Activated T-helper 1 cell treated with Interleukin-2 at 50 U/mL for 16 hours (primary cell): ENCODE measurements at places on chromosomes 16 and 17.

DNA sequence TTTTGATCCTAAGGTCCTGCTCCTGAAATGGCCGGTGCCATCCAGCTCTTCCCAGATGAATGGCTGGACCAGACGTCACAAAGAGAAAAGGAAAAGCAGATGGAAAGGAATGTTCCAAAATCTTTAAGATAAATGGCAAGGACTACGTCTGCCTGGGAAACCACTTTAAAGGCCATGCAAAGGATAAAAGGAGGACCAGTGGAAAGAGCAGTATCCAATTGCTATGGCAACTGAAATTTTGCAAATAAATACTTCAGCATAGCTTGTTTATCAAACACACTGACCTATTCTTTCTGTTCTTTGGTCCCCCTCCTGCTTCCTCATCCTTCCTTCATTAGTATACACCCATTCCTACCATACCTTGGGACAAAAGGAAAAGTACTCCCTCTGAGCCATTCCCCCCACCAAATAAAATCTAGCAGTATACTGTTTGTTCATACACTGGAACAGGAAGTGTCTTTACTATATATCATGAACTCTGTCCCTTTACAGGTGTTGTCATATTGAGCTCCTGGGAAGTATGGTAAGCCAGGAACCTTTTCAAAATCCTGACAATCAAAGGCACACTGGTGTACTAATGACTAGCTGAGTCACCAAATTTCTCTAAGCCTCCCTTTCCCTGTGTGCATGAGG is 37.2 kb upstream of the NUFIP2 start:
- no peak for DNase-seq

- DNase-seq, result no peak
These were observed 852.1 kb downstream of the CDH11 start for GRCh38 chr16:64269756-64270155.

DNA sequence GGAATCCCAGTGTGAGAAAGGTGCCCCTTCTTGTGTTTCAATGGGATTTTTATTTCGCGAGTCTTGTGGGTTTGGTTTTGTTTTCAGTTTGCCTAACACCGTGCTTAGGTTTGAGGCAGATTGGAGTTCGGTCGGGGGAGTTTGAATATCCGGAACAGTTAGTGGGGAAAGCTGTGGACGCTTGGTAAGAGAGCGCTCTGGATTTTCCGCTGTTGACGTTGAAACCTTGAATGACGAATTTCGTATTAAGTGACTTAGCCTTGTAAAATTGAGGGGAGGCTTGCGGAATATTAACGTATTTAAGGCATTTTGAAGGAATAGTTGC is 567 bp downstream of the UBB start:
- DNase-seq, result no peak

GRCh38 chr17:46121165-46121764 is 72.0 kb downstream of the KANSL1 start:
- DNase-seq, result no peak

GRCh38 chr16:11389083-11389482 is 43.8 kb downstream of the RMI2 start:
- no peak for DNase-seq

GRCh38 chr17:50902372-50903353 is 36.5 kb upstream of the TOB1 start:
- DNase-seq, result no peak

DNA sequence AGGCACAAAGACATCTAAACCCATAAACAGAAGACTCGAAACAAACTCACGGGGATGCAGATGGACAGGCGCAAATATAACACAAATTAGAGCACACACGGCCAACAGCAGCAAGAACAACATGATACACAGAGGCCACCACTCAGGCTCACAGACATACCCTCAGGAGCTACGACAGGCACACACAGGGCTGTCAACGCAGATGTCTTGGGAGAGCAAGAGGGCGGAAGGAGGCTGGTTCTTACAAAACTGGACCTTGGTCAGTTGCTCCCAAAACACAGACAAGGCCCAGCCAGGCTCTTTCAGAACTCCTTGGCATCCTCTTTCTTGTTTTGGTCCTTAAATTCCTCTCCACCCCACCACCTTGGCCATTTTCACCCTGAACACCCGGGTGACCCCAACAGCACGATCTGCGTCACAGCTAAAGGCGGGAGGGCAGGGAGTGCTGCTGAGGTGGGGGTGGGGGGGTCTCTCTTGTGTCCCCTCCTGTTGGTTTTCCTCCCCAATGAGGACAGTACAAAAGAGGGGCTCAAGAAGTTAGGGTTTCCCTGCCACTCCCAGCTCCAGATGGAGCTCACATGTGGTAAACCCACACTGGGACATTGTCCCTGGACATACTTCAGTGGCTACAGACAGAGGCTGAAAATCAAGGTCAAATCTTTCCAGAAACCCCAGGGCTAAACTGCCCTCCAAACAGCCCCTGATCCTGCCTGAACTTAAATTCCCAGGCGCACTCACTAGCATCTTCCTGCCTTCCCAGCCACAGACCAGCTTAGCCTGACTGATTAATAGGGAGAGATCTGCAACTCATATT is 221.3 kb downstream of the C16orf78 start:
- no peak for DNase-seq

DNA sequence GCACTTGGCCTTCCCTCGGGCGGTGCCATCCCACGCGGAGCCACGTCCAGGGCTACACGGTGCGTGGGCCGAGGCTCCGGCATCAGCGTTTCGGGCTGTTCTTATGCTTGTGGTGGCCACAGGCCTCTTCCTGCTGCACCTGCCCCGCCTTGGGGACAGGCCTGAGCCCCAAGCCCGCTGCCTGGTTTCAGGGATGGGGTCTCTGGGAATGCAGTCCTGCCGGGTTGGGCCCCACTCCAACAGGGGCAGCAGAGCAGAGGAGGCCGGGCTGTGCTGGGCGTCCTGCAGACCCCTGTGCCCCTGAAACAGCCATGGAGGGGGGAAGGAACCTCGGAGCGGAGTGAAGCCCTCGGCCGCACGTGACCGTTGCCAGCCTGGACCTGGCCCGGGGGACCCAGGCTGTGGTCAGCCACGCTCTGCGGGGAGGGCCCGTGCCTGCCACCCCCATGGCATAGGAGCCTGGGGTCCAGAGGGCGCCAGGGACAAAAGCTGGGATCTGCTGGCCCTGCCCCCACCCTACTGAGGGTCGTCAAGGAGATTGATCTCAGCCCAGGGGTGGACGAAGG is 453 bp upstream of the WFIKKN1 start:
- DNase-seq, result no peak

DNA sequence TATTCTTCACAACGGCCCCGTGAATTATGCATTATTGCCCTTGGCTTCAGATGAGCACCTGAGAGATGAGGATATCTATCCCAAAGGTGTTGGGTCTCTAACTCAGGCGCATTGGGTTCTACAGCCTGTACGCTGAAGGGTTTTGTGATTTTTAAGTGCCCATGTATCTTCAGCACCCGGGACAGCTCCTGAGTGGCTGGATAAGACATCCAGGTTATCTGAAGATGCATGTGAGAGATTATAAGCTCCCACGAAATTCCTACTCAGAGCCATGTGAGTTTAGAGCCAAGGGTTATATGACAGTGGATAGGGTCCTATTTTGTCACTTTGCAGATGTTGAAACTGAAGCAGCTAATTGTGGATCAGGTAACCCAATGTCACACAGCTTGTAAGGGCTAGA is 612.3 kb upstream of the EEF2KMT start:
- DNase-seq, result no peak

- DNase-seq, result no peak
These were observed 62.6 kb downstream of the PRKCA start for GRCh38 chr17:66364990-66365490.

DNA sequence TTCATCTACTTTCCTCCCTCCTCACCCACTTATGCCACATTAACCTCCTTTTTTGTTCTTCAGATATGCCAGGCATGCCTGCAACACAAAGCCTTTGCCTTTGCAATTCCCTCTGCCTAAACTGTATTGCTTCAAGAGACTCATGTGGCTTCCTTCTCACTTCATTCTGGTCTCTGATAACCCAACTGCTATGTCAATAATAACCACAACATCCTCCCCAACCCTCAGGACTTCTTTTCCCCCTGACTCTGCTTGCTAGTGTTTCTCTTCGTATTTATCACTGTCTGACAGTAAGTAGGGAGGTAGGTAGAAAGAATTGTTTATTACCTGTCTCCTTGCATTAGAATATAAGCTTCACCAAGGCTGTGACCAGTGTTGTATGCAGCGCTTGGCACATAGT is 22.4 kb downstream of the RBL2 start:
- DNase-seq, result no peak

GRCh38 chr16:69157196-69157595 is 24.7 kb downstream of the UTP4 start:
- no peak for DNase-seq

DNA sequence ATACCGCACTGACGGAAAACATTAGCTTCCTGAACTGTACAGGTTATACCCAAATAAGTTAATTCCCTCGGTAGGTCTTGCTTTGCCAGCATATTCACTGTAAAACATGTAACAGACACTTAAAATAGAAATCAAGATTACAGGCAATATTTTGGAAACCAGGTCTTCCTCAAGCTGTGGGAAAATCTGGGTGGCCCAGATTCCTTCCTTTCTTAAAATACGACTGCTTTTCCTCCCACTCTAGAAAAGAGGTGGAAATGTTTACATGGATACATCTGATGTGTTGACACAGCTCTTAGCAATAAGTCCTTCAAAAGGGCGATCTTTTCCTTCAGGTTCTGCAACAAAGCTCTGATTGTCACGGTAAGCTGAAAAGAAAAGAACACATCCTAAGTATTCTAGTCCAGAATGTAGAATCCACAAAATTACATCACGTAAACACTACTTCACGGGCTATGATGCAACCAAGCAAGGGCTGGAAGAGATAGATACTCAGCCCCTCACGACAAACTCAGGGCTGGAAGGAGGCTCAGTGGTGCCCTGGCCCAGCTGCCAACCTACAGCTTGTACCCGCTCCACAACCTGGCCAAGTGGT is 18.4 kb downstream of the STX8 start:
- DNase-seq, result no peak

DNA sequence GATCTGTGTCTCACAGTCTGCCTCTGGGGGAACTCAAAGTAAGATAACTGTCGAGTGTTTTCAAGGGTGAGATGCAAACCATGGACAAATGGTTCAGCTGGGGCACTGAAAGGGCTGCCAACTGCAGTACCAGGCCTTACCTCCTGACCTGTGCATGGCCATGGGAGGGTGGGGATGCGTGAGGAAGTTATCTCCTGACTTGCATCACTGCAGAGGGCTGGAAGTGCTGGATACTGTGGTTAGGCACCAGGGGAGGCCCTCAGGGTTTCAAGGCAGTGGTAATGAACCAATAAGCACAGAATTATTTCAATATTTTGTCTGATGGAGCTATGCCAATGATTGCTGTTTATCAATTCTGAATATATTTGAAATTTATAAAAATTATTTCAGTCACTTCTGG is 159.2 kb downstream of the CYLD start:
- DNase-seq, result no peak

DNA sequence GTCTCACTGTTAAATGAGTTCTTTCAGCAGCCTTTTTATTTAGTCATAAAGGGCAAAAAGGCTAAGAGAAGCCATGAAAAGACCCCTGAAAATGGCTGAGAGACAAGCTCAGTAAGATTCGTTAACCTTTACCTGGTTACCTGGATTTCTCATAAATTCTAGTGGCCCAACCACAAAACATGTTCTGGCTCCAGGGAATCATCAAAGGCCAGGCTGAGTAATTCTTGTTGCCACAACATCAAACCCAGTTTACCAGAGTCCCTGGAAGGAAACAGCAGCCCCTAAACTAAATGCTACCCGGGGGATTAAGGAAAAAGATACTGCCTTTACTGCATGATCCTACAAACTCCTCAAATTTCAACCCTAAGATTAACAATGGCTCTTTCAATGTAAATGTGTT is 15.8 kb downstream of the CYTH1 start:
- no peak for DNase-seq

DNA sequence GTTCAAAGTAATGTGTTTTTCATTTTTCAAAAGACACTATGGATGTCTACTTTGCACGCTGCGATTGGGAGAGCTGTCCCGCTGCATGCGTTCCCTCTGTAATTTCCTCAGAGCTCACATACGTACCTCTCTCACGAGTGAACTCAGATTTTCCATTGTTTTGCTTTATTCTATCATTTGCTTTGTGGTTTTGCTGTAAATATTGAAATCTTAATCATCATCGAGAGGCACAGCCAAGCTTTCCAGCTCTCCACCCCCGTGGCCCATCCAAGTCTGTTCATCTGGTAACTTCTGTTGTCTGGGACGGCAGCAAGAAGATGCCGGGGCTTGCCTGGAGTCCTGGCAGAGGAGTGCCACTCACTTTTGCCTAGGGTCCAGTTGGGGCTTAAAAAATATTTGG is 21.1 kb downstream of the TMC6 start:
- no peak for DNase-seq

GRCh38 chr17:8417806-8418205 is 17.9 kb upstream of the NDEL1 start:
- no peak for DNase-seq

DNA sequence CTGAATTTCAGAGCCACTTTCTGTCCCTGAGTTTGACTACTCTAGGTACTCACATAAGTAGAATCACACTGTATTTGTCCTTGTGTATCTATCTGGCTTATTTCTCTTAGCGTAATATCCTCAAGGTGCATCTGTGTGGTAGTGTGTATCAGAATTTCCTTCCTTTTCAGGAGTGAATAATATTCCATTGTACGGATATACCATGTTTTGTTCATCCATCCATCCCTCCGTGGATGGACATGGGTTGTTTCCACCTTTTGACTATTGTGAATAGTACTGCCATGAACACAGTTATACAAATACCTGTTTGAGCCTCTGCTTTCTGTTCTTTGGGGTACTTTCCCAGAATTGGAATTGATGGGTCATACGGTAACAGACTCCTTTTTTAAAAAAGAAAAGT is 111.7 kb downstream of the PITPNC1 start:
- no peak for DNase-seq

DNA sequence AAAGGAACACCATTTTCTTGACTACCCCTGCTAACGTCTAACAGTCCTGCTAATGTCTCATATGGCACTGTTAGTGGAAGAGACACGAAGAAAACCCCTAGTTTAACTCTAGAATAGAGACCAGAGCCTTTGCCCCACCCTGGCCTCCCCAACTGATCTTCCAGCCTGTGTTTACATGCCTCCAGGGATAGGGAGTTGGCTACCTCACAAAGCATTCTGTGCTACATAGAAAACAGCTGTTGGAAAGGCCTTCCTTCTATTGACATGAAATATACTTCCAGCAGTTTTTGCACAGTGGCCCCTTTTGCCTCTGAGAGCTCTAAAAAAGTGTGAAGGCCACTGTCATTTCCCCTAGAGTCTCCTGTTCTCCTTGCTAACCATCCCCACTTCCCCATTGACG is 73.1 kb downstream of the ASIC2 start:
- no peak for DNase-seq

DNA sequence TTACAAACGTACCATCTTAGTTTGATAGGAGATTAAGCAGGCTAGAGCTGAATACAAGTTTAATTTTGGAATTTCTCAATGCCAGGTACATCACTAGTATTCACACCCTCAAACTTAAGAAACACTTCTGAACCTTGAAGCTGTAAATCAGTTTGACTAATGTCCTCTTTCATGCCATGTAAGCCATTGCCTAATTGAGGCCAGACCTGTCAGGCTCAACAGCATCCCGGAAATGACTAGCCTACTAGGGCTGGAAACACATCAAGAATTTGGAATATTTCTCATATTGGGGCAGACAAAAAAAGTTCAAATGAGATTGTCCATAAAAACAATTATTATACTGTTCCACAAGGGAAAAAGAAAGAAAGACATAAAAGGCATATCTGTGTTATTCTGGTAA is 1.7 kb downstream of the USP32 start:
- no peak for DNase-seq

- DNase-seq, result no peak
These were observed 134.1 kb upstream of the TOX3 start for GRCh38 chr16:52680993-52681392.

- DNase-seq, result no peak
These were observed 19.1 kb upstream of the CD79B start for GRCh38 chr17:63950940-63951907.
